Activated naive CD8-positive, alpha-beta T cell treated with anti-CD3 and anti-CD28 coated beads, Interleukin-2, amount 50 U/mL, for 24 hours (primary cell): ENCODE measurements at places on chromosomes 12 and 14.

GRCh38 chr12:133203344-133204263 is 22.3 kb downstream of the ZNF268 start:
- DNase-seq = no peak

- no peak for DNase-seq
Observed at GRCh38 chr14:58215191-58215914, 15.4 kb downstream of the ACTR10 start.

GRCh38 chr12:131402781-131403396 is 308.0 kb upstream of the SFSWAP start:
- DNase-seq = no peak

DNA sequence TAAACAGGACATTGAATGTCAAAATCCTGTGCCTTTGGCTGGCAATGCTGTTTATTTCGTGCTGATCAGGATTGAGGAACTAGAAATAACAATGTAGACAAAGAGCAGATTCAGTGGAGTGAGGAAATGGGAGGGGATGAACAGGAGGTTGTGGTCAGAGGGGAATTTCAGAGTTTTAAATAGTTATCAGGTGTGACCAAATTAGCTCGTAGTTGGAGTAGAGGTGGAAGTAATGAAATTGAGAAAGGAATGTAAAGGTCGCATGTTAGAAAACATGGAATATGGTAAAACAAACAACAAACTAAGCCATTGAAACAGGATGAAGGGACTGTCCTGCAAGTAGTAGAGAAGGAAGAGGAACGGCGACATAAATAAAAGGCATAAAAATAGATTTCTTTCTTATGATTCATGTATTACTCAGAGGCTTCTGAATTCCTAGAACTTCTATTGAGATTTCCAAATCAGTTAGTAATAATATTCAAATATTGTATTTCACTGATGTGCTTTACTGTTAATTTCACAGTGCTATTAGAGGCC is 9.5 kb upstream of the SAV1 start:
- no peak for DNase-seq

GRCh38 chr12:21678959-21679358 is 21.3 kb upstream of the LDHB start:
- DNase-seq = no peak

DNA sequence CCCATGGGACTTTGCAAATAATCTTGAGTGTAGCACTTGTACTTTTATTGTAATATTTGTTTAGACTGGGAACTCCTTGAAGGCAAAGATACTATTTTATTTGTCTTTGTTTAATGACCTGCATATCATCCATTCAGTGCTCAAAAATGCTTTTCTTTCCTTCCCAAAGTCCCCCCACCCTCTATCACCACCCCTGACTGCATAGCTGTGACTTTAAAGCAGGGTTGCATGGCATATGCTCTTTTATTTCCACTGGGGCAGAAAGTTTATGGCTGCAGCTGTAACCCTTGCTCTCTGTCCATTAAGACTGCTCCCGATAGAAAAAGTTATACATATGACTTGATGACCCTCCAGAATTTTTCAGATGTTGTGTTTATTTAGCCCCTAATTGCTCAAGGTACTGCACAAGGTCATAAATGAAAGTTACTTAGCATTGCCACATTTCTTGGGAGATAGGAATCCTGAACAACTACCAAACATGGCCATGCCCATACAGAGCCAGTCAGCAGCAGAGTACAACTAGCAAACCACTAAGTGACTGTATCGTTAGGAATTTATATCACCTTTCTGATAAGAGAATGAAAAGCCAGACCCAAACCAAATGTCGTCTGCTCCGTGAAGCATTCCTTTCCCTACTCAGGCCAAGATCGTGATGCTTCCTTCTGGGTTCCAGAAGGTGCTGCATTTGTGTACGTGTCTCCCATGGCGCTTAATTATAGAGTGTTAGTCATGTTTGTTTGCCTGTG is 114.3 kb downstream of the DIP2B start:
- no peak for DNase-seq

DNA sequence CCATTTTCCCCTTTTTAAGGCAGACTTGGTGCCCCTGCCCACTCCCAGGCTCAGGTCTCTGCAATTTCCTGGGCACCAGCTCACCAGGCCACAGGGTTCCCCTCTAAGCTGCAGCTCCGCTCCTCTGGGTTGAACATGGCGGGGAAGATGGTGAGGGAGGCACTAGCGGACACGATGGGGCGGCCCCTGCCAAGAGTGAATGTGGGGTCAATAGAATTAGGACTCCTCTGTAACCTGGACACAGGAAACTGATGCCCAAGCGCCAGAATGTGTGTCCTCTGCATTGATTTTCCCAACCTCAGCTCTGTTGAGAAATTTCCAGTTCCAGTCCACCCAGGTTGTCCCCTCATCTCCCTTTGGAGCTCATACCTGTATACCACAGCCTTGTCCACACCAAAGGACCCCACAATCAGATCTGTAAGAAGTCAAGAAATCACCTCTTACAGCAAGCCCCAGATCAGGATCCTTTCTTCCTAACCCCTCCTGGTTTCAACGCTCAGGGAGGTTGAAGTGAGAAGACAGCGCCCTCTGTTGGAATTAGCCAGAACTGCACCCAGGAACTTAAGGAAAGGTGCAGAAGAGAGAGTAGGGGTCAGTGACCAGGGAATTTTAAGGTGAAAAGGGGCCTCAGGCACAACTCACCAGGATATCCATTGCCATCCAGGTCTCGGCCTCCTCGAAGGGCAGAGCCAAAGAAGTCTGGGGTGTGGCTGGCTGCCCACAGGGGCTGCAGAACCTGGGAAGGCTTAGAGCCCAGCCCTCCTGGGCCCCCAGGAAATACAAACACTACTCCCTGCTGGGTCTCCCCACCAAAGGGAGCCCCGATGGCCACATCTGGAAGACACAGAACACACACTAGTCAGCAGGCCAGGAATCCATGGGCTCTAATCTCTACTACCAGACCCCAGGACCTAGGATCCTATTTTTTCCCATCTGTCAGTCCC is 14.7 kb downstream of the ITGA5 start:
- peak; percentile 70 for DNase-seq

DNA sequence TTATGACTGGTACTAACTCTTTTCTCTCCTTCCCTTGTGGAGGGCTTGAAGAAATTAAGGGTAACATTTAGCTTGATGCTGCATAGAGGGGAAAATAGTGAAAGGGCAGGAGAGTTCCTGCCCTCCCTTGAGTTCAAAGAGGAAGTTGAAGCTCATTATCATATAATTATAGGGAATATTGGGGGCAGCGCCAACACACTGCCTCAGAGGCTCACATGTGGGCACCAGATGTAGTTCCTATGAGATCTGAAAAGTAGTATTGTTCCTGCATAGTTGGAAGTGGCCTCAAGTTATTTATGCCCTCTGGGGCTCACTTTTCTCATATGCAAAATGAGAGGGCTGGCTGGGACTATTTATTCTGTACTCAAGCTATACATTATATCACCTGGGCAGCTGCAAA is 33.0 kb upstream of the FGF23 start:
- no peak for DNase-seq

DNA sequence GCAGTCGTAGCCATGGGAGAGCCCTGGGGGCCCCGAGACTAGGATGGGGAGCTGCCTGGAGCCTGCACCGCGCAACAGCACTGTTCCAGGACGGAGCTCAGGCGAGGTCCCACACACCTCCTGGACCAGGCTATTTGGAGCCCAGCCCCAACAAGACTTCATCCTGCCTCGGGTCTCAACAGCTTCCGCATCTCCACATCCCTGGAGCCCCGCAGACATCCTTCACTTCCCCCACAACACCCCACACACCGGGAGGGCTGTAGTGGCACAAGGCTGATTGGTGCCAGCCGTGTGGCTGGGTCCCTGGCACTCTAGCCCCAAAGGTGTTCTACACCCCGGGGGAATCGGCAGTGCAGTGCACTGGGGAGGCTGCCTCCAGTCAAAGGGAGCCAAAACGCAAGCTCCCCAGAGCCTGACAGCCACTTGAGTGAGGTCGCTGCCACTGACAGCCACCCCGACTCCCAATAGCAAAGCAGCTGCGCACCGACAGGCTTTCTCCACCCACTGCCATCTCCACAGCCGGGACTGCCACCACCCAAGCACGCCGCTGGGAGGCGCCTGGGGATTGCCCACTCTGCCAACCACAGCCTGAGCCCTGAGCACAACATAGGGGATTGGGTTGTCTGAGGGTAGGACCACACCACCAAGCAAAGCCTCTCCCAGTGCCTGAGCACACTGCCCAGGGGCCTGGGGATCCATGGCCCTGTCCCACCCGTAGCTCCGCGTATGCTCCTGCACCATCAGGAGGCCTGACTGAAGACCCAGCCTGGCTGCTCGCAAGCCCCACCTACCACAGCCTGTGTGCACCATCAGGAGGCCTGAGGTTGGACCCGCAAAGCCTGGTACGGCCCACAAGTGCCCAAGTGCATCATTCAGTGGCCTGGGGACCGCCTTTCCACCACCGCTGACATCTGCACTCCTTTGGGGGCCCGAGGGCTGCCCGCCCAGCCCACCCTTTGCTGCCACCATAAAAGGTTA is 13.2 kb upstream of the KLRF1 start:
- DNase-seq = peak; percentile 95

DNA sequence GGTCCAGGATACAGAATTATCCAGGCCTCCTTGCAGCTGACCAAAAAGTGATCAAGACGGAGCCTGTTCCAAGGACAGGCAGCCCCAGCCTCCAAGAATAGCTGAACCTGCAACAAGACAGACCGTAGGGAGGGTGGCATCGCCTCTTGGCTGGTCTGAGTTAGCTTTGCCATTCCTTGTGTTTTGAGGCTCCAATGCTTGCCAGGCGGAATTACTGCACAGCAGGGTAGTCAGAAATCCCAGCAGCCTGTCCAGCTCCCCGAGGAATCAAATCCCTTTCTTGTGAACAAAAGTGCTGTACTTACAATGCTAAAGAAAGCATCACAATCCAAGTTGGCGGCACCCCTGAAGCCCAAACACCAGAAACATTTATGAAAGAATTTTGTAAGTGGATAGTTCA is 246.9 kb downstream of the TMEM132C start:
- no peak for DNase-seq

GRCh38 chr12:49094160-49094974 is at the start of gene DHH:
TSS of gene DHH (minus strand) at chr12:49094801. CDS start at chr12:49094512, 289 bp downstream.
- no peak for DNase-seq

GRCh38 chr14:41461380-41461779 is 145.3 kb upstream of the LRFN5 start:
- DNase-seq = no peak

DNA sequence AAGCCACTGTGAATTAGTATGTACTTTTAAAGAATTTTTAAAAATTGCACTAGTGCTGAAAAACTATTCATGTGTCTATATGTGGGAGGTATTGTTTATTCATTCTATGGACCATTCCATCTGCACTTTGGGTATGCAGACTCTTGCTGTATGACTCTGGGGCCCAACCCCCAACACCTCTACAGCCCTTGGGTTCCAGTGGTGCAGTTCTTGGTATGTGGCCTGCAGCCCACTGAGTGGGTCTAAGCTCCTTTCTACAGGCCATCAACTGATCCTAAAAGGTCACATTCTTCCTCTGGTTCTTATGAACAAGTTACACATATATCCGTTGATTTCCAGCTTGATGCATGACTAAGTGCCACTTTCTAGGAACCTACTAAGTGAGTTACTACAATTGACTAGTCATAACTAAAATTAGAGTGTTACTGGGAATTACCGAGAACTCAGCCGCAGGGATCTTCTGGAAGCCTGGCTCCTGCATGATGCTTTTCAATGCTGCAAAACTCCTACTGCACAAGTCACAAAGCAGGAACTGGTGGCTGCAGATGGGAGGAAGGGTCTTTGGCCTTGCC is 62.4 kb upstream of the MED13L start:
- no peak for DNase-seq

DNA sequence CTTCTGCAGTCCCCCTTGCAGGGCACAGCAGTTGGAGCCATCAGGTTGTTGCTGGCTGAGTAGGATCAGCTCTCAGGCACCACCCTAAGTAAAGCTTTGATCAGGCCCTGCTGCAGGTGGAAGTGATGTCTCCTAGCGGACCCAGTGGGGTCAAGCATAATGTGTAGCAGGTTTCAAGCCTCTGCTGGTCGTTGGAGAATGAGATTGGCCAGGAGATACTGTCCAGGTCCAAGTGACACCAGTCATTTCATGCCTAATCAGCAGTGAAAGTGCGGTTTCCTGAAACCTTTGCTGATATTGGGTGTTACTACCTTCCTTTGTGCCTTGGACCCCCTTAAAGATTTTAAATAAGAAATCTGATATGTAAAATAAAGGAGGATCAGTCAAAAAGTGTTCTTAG is 72.6 kb downstream of the SUSD6 start:
- DNase-seq = no peak

- DNase-seq = no peak
Observed at GRCh38 chr14:61322011-61322798, 826 bp downstream of the PRKCH start.

GRCh38 chr12:65427646-65428045 is 149.2 kb downstream of the MSRB3 start:
- no peak for DNase-seq

GRCh38 chr12:132287391-132288238 is 41.8 kb downstream of the GALNT9 start:
- no peak for DNase-seq

DNA sequence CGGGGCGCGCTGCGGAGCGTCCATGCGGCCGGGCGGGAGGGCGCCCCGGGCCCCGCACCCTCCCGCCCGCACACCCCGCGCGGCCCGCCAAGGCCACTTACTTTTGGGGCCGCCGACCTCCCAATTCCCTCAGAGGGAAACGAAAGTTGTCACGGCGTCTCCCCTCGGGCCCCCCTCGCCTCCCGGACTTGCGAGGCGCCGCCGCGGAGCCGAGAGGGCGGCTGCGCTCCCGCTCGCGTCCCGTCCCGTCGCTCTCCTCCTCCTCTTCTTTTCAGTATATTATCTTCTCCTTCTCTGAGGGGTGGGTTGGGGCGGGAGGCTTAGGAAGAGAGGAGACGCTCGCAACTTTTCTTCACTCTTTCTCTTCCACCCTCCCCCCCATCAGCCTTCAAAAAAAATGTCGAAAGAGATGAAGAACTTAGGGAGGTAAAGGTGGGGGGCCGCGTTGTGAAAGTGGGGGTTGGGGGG is 613 bp downstream of the DUSP16 start:
- DNase-seq = peak; percentile 27

GRCh38 chr14:74501135-74501614 is 7.6 kb downstream of the ISCA2 start:
- no peak for DNase-seq

DNA sequence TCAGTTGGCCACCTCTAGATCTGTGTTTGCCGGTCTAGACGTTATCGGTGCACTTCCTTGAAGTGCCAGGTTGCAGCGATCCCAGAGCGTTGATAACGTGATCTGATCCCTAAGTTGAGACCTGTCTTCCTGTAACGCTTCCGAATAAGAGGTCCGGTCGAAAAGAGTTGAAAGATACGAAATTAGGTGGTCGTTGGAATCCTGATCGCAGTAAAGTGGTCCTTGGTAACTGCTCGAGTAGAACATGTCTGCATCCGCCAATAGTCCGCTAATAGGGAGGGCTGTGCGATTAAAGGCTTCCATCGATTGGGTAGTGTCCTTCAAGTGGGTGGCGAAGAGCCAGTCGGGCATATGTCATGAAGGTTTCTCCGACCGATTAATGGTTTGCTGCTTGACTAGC is 2.7 kb downstream of the SRSF5 start:
- no peak for DNase-seq

DNA sequence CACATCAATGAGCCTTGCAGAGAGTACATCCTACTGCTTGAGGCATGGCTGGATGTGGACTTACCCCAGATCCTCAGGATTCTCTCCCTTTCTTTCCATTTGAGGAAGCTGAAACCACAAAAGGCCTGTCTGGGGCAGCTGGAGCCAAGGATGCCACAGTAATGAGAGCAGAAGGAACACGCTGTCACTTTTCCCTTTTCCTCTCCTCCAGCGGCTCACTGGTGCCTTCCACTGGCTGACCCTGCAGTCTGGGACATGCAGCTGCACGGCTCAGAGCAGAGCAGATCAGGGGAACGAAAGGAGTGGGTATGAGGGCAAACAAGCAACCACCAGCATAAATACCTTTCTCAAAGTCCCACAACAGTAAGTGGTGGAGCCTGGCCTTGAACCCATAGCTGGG is 78.2 kb downstream of the GAS2L3 start:
- DNase-seq = no peak
